CD4-positive, alpha-beta T cell treated with Interleukin-4 for 1 hour (primary cell): ENCODE measurements at places on chromosomes 5 and 9.

GRCh38 chr5:18807256-18808149 lies 1173.2 kb downstream of the TAF11L14 start:
- DNase-seq, result no peak

- no peak for DNase-seq
These were observed 255.2 kb upstream of the CD180 start for GRCh38 chr5:67451640-67452279.

DNA sequence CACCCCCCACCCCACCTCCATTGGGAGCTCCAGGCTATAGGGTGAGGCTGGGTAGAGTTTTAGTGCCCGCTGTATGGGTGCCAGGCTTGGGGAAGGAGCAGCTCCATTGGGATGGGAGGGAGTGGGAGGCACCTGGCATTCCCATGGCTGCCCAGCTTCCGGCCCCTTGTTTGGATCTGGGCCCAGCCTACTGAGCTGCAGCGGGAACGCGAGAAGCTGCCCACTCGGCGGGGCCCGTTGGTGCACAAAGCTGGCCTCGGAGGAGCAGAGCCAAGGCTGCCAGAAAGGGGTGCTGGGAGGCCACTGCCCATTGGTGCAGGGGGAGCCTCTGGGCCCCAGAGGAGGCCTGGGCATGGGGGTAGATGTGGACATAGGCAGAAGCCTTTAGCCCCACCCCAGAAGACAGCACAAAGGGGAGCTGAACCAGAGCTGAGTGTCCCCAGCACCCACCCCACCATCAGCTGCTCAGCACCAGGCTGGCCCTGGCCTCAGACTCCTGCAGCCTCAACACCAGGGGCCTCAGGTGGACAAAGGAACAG lies 4.4 kb downstream of the LCN9 start:
- no peak for DNase-seq

DNA sequence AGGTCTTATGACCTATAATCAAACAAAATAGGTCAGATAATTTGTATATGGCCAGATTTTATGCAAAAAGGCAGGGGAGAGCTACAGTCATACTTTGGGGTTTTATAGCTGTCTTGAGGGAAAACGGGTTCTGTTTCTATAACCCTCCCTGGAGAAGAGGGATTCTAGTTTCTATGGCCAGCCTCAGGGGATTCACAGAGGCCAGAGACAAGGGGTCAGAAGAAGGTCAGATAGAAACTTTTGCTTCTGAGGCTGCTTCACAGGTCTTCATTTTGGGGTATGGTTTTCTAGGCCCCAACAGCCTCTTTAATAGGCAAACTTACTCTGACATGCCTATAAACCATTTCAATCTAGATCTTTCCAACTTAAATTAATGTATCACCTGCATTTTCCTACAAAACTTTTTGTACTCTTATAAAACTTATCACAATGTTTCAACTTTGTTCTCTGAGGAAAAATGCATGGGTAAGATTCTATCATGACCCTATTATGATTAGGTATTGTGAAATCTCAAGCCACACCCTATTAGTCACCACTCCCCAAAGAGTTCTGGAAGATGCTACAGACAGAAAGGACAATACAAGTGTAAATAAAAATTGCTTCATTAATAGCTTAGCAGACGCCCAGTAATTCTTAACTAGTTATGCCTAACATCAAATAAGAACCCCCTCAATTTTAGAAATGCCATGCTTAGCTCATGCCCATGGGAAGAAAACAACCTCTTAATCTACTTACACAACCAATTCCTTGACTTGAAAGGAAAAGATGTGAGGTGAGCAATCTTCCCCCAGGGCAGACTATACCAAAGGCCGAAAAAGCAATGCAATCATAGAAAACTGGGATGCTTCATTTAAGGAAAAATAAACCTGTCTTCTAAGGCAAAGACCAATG lies 396.6 kb downstream of the TLR4 start:
- no peak for DNase-seq

DNA sequence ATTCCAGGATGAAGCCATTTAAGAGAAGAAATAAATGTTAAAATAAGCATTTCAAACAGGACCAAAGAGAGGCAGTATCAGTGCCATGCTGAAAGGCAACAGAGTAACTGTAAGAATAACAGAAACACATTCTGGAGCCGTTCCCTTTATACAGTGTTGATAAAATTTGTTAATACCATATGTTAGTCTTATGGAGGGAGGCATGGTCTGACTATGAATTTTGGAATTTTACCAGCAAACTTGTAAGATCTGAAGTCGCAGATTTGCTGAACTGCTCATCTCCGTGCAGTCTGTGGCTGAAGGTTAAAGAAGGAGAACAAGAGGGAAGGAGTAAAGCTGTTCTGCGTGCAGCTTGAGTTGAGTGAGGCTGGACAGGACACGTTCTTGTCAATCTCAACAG lies 508.4 kb downstream of the NFIB start:
- DNase-seq, result no peak

- DNase-seq, result no peak
These were observed 104.7 kb downstream of the EFNA5 start for GRCh38 chr5:107565791-107566767.

DNA sequence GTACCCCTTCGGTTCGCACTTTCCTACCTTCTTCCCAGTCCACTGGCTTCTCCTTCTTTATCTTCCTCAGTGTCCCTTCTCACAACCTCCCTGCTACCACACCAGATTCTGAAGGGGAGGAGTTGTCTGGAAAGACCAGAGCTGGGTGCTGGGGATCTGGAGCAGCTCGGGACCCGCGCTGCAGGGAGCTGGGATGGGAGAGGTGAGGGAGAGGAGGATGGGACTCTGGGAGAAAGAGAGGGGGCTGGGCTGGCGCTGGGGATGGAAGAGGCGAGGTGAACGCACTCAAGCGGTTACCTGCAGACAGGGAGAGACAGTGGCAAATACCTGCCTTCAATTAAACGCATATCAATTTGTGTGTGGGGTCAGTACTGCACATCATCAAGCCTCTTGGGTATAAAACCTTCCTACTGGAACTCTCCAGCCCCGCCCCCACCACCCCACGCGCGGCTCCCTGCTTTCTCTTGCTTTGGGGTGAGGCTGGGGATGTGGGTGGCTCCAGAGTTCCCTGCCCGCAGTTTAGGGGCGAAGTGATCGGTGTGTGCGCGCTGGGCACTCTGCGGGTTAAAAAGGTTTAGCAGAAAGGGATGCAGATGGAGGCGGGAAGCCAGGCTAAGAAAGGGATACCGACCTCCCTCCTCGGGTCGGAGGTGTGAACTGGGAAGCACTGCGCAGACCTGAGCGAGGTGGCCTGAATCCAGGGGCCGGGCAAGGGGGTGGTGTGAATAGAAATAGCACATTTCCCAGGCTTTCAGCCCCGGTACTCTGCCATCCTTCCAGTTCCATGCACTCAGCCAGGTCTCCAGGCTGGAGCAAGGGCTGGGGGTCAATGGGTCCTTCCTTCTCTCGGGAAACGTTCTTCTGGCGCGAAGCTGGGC lies 977 bp upstream of the PAM start:
- no peak for DNase-seq
